Effector memory CD8-positive, alpha-beta T cell (primary cell): ENCODE measurements at places on chromosomes 7 and 10.

GRCh38 chr10:19889256-19889655, 73.0 kb downstream of the PLXDC2 start:
- DNase-seq: no peak

DNA sequence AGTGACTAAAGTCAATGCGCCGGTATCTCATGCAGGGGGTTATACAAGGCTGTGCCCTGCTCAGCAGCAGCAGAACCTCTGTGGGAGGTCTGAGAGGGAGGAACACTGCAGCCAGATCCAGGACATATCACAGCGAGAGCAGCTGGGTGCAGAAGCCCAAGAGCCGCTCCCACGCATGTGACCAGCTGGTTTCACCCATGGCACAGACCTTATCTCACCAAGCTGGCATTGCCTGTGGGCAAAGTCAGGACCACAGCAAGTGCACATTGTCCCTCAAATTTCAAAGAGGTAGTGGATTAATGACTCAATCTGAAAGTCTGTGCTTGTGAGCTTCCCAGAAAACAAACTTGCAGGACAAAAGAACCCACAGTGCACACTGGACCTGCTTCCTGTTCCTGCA, 31.6 kb upstream of the AKR1C1 start:
- no peak for DNase-seq

GRCh38 chr7:2452074-2452507, 24.1 kb downstream of the GRIFIN start:
- DNase-seq: no peak

DNA sequence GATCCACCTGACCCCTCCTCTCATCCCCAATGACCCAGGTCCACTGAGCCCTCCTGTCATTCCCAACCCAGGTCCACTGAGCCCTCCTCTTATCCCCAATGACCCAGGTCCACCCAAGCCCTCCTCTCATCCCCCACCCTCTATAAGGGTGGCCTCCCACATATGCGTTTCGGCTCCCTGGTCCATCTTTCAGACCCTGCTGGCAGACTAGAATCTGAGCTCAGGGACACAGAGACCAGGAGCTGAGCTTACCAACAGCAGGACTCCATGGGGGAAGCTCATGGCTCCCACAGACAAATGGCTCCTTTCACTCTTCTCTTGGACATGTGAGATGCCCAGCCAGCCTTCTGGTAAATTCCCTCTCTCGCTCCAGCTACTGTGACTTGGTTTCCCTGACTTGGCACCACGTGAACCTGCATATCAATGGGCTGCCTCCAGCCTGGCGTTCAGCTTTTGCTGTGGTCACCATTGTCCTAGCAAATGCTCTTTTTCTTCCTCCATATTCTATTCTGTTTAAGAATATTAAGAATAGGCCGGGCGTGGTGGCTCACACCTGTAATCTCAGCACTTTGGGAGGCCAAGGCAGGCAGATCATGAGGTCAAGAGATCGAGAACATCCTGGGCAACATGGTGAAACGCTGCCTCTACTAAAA, 24.8 kb upstream of the INPP5A start:
- no peak for DNase-seq

GRCh38 chr10:83078160-83078559, 1061.1 kb upstream of the GHITM start:
- DNase-seq: no peak

DNA sequence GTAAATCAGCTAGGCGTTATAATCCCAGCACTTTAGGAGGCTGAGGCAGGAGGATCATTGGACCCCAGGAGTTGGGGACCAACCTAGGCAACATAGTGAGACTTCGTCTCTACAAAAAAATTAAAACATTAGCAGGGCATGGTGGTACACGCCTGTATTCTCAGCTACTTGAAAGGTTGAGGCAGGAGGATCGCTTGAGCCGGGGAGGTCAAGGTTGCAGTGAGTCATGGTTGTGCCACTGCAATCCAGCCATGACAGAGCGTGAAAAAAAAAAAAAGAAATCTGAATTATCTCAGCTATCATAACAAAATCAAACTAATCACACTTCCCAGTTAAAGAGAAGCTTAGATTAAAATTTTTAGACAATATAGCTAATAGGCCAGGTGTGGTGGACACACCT, 35.3 kb downstream of the ATAD1 start:
- DNase-seq: no peak

DNA sequence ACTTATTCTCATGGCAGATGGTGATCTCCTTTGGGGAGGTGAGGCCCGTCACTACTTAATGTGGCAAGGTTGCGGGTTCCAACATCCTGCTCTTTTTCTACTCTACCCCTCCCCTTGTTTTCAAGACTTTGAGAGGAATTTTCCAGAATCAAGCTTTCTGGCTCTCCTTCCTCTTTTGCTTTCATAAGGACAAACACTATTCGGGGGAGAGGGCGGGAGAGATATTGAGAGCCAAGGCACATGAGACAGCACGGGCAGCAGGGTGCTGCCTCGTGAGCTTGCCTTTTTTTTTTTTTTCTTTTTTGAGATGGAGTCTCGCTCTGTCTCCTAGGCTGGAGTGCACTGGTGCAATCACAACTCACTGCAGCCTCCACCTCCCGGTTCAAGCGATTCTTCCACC, 6.9 kb upstream of the PFKFB3 start:
- no peak for DNase-seq

- DNase-seq: no peak
These were observed 48.9 kb downstream of the AHR start for GRCh38 chr7:17347401-17347800.

DNA sequence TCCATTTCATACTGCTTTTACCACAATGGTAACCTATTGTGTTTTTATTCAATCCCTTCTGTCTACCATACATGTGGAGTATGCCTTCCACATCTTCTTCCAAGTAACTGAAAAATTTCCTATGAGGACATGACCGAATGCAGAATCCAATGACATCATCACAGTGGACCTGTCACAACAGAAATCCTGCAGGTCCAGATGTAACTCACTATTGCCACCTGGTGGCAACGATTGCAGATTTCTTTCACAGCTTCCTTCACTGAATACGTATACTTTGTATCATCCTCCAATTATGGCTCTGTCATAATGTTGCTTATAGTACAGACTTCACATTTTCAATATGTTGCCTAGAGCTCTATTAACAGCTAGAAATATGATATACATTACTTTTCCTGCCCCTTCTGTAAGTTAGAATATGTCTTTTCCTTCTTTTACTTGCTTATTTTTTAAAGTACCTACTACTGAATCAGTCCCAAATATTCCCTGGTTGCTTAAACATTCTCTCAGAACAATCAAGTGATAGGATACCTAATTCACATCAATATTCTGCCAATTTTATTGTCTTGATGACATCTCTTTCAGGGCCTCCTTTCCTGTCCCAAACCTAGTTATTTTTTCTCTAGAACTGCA, 45.4 kb downstream of the SLC13A1 start:
- no peak for DNase-seq

DNA sequence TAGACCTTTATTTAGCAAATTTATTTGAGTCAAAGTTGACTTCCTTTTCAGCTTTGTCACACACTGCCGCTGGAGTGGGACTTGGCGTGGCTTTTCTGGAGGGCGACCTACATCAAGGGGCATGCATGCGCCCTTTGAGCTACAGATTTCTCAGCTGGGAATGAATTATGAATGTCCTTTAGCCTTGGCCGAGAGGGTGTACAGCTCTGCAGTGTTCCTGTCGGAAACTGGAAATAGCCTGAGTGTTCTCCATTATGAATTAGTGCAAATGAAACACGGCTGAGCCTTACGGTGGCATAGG, 79.7 kb downstream of the GLRX3 start:
- no peak for DNase-seq

DNA sequence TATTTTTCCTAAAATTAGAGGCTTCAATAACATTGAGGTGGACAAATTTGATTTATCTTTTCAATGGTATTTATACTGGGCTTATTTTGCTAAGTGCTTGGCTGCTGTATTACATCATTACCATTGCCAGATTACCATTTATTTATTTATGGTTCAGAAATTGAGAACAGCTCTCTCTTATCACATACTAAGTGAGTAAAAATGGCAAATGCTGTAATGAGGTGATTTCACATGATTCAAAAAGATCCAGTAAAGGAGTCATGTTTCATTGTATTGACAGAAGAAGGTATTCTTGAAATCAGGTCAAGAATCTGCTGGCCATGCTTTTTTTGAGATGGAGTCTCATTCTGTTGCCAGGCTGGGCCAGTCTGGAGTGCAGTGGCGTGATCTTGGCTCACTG, 322.6 kb downstream of the KIF20B start:
- no peak for DNase-seq

- no peak for DNase-seq
These were observed 174.3 kb downstream of the TCERG1L start for GRCh38 chr10:131137223-131137622.

DNA sequence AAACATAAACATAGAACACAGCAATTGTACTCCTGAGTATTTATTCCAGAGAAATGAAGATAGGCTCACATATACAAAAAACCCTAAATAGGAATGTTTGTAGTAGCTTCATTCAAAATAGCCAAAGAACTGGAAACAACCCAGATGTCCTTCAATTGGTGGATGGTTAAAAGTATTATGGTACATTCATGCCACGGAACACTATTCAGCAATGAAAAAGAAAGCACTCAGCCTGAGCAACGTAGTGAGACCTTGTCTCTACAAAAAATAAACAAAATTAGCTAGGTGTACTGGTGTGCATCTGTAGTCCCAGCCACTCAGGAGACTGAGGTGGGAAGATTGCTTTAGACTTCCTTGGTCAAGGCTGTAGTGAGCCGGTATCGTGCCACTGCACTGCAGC, 94.4 kb downstream of the RAPGEF5 start:
- no peak for DNase-seq

GRCh38 chr10:101054351-101054750, 7.4 kb upstream of the KAZALD1 start:
- DNase-seq: no peak

DNA sequence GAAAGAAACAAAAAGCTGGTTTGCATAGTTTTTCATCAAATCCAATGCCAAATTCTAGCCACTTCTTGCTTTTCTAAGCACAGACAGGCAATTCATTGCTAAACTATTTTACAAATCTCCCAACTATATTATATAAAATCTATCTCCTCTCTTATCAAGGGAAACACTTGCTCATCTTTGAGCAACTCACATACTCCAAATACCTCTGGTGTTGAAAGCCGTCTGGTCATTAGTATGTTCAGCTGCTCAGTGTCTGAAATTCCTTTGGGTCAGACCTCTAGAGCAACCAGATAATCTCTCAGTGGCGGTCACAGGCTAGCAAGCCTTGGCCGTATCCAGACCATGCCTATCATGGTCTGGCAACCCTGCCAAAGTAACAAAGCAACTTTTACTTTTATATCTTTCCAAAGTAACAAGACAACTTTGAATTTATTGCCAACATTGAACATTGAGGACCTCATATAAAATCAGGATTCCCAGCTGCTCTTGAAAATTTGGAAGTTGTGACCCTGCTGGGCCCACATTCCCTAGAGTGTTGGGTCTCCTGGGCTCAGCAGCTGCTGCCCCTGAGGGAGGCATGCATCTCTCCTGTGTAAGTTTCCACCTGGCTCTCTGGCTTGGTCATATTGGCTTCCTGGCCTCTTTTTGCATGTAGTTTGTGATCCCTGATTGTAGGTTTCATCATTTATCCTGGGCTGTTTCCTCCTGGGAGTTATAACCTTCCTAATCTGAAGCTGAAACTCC, 56.8 kb upstream of the LANCL2 start:
- no peak for DNase-seq
